ENCODE measurements at places on chromosomes 5 and 9.

DNA sequence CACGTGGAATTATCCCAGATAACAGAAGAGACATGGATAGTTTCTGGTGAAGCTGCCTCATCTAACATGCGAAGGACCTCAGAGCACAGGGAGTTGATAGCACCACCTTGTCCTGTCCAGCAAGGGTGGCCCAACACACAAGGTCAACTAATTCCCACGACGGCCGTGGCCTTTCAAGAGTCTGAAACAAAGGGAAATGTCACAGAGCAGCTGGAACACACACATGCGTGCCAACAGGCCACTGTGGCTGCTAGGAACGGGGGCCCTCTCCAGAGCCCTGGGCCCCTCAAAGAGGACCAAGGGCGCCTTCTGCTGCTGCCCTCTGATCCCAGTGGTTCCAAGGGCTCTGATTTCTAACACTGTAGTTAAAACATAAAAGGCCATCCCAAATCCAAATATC is 50.7 kb downstream of the SECISBP2 start:
- DNase-seq, result no peak

DNA sequence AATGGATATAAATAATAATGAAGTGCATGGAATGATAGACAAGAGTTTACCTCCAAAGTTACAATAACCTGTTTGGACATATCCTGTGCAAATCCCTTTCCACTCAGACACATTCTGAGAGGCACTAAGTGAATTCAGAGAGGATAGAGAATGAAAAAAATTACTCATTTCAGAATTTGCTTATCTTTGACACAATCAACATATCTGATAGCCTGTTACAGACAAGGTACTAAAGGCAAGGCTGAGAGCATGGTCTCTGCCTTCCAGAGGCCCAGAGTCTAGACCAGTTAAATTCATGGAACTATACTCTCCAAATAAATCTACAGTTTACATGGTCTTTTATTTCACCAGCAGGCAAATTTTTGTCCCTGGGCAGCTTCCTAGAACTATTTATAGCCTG is 371.8 kb upstream of the PTGER4 start:
- no peak for DNase-seq

GRCh38 chr9:119902611-119903010 is 533.4 kb upstream of the BRINP1 start:
- DNase-seq, result no peak

- no peak for DNase-seq
Observed at GRCh38 chr9:70600506-70600905, 186.0 kb upstream of the KLF9 start.

GRCh38 chr5:6359555-6360322 is 18.6 kb downstream of the MED10 start:
- DNase-seq, result no peak

- no peak for DNase-seq
Observed at GRCh38 chr5:141954194-141954593, 3.8 kb downstream of the PCDH12 start.

DNA sequence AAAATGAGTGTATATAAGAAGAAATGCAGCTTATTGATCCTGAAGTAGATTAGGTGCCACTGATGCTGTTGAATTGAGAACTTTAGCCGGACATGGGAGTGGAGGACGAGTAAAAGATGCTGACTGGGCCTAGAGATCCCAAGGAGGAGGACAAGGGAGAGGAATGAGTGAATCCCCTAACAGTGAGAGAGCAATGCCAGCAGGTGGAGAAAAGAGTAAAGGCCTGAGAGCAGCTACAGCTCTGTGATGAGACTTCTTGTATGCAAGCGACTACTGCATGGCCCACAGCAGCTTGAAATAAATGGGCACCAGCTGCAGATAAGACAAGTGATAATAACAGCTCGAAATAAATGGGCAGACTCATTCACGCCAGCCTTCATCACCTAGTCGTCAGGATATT is 44.5 kb upstream of the JMY start:
- DNase-seq, result no peak

- no peak for DNase-seq
Observed at GRCh38 chr9:89586311-89586710, 18.5 kb upstream of the GADD45G start.

GRCh38 chr9:114364134-114365041 is 23.4 kb downstream of the AKNA start:
- DNase-seq, result no peak

DNA sequence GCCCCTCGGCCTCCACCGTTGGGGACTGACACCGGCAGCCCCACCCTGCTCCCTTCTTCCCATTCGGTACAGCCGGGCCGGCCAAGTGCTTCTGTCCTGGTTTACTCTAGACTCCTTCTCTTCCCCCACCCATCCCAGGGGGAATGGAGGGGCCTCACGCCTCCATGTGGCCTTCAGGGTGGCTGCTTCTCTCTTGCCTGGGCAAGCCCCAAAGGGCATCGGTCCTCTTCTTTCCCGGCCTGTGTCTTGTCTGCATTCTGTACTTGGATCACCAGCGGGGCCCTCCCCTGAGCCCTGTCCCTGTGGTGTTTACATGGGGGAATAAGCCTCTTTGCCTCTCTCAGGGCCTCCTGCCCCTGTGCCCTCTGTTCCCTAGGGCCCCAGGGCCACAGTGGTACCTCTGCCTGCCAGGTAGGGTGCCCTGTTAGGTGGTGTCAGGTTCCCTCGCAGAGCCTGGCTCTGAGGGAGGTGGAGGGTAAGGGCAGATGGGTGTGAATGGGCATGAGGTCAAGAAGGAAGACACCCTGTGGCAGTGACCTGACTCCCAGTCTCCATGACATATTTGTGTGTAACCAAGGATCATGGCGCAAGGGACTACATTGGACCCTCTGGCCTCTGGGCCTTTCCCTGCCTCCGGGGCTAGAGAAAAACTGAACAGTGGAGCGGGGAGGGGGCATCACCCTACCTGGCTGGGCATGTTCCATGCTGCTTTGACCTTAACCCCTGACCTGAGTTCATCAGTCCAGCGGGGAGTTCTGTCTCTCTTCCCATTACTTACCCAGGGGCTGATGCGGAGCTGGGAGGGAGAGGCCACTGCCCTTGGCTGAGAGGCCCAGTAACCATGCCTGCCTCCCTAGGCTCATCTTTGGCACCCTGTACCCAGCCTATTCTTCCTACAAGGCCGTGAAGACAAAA is 1.6 kb downstream of the REEP2 start:
- DNase-seq, result no peak

GRCh38 chr9:122128007-122128968 is 31.3 kb downstream of the NDUFA8 start:
- DNase-seq, result no peak

DNA sequence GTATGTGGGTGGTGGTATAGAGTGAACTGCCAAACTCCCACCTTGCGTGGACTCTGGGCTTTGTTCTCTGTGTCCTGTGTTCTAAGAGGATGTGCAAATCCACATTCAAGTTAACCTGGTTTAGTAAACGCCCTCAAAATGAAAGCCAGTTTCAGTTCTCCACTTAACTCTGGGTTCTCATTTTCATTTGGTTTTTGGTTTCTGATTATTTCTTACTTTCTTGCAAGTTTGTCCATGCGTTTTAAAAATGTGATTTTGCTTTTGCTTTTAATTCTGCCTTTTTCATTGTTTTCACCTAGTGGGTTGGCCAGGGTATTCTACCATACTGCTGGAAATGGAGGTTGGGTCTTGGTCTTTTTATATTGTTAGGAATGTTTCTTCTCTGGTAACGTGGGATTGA is 38.2 kb downstream of the GALNT10 start:
- DNase-seq, result no peak

DNA sequence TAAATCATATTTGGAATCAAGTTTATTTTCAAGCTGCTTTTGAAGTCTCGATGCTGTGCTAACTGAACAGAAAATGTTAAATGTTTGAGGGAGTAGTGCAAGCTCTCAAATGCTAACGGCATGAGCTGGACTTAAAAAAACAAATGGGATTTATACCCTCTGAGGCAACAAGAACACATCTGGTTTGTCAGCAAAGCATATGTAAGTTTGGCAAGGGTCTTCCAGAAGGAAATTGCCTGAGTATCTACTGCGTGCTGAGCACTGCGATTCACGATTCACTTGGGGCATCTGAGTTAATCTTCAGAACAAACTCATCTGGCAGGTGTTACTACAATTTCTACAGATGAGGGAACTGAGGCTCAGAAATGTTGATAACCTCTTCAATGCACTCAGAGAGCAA is 98.4 kb upstream of the C9orf72 start:
- no peak for DNase-seq

DNA sequence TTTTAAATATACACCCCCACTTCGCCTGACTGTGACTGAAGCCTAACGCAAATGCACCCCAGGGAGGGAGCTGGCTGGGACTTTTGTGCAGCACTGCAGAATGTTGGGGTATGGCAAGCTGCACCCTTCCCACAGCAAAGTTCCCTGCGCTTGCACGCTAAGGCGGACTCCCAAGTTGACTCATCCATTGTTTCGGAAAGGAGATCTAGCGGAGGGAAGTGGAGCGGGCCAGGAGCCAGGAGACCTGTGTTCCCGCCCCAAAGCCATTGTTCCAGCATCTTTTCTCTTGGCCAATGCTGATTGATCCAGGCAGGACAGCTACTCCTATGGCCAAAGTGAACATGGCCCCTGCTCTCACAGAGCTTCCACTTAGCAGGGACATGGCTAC is 202.9 kb downstream of the AOPEP start:
- DNase-seq, result no peak

Data from activated CD8-positive, alpha-beta memory T cell treated with anti-CD3 and anti-CD28 coated beads for 1 hour (primary cell).